Stimulated activated CD8-positive, alpha-beta memory T cell treated with anti-CD3 and anti-CD28 coated beads, Interleukin-2, amount 100 ng/mL, for 1 hour (primary cell): ENCODE measurements at places on chromosomes 6 and 20.

DNA sequence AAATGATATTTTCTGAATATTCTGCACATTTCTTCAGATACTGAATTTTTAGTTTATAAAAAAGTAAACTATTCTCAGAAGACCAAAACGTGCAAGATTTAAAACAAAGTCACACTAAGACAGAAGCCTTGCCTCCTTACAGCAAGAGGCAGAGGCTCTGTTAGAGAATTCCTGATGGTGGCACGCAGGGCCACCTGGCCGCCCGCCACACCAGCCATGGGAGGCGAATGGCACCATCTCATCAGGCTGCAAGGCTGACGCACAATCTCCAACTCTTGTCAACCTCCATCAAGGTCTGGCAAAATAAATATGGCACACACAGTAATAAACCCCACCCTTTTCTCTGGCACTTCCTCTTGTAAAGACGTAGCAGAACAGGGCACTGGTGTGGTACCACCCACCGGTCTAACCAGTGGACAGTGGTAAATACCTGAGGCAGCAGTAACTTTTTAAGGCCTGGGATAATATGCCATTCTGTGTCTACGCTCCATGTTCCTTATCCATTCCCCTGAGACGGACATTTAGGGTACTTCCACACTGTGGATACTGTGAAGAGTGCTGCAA is 111.4 kb downstream of the WDR27 start:
- DNase-seq: no peak

DNA sequence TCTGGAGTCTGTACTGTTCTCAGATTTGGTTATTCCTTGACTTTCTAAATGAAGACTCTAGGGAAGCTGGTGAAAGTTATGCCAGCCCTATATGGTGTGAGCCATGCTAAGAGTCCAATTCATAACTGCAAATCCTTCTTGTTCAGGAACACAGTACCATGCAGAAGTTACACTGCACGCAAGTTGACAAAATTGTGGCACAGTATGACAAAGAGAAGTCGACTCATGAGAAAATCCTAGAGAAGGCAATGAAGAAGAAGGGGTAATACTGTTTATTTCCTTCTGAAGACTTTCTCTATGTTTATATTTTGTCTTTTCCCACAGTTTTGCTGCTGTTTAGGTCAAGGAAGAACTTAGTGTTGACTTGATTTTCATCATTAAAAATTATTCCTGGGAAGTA is 61.2 kb upstream of the LAMP5 start:
- DNase-seq: no peak

GRCh38 chr6:14670806-14671205 is 553.2 kb downstream of the CD83 start:
- DNase-seq: no peak

DNA sequence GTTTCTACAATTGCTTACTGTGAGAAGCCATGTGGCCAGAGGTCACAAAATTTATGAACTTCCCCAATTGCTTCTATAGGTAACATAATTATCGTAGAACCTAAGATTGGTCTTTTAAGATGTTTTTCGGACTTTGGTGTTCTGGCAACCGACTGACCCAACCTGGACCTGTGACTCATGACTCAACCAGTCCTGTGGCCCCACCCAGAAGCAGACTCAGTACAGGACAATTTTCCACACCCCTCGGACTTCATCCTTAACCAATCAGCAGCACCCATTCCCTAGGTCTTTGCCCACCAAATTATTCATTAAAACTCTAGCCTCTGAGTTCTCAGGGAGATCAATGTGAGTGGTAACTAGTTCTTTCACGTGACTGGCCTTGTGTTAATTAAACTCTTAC is 26.4 kb upstream of the AKAP12 start:
- DNase-seq: no peak

- no peak for DNase-seq
Observed at GRCh38 chr6:22017766-22018165, 279.1 kb downstream of the PRL start.

DNA sequence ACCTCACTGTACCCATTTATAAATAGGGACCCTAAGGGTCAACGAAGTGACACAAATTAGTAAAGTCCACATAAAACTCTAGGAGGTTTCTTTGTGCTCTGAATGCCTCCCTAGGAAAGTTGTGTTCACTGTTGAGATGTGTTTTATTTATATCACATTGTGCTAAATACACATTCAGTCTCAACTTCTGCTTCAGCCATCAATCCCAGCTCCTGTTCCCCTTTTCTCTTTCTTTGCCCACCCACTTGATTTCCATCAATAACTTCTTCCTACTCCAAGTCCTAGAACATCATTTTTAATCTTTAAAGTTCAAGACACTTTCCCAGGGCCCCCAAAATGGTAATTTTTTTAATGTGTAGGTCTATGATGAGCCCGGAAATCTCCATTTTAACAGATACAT is 208.3 kb upstream of the RAB32 start:
- DNase-seq: no peak

DNA sequence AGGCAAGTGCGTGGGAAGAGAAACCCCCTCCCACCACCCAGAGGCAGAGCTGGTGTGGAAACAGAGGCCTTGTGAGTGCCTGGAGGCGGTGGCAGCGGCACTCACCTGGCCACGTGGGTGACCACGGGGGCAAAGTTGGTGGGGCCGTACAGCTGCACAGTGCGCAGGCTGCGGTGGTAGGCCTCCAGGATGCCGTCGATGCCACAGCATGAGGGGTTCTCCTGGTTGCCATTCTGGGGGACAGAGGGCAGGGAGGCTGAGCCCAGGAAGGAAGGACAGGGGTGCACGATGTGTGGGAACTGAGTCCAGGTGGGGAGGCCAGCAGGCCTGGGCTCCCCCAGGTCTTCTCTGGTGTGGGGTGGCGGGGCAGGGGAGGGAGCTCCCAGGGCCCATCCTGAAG is 47.7 kb downstream of the RAB44 start:
- DNase-seq: no peak

DNA sequence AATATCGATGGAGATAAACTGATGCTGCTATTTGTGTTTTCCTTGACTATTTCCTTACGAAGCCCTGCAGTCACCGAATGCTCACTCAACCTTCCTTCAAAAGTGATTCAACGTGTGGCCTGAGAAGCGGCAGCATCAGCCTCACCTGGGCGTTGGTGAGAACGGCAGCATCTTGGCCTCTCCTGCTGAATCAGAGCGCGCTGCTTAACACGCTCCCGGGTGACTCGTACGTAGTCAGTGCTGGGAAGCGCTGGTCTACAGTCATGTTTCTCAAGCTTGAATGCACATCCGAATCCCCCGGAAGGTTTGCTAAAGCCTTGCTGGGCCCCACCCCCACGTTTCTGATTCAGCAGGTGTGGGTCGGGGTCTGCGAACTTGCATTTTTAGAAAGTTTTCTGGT is 214.1 kb upstream of the RREB1 start:
- DNase-seq: no peak

DNA sequence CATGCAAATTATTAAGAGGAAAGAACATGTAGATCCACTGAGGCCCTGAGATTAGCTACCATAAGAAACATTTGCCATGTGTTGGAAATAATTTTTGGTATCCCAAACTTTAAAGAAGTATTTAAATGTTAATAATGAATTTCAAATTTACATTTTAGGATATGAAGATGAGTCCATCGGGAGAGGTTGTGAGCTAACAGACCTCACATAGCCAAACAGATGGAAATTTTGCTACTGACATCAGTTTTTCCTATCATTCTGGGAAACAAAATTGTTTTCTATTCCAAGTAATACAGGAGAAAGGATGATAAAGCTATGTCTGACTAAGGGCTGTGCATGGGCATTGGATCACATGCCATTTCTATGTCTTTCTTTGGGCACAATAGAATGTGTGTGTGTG is 809.6 kb downstream of the TENT5A start:
- DNase-seq: no peak

DNA sequence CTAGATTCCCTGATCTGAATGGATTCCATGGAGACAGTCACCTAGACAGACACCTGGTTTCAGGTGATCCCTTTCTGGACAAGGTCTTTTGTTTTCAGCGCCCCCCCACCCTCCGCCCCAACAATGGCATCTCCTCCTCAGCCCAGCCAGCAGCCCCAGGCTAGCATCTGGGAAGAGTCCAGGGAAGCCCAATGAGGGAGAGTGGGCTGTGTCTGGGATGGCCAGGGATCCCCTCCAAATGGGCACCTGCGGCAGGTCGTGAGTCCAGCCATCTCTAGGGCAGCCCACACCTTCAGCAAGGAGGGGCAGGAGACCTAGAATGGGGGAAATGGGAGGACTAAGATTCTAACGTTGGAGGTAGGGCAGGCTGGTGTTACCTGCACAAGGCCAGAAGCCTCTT is 1.2 kb upstream of the SLC24A3 start:
- DNase-seq: no peak

DNA sequence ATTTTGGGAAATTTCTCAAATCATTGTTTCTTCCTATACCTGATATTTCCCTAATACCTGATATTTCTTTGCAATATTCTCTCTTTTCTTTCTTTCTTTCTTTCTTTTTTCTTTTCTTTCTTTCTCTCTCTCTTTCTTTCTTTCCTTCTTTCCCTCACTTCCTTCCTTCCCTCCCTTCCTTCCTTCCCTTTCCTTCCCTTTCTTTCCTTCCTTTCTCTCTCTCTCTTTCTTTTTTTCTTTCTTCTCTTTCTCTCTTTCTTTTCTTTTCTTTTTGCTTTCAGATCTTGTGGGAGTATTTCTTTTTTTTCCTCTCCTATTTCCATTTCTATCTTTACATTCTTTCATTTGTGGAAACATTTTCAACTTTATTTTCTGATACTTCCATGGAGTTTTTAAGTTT is 76.1 kb upstream of the ANKEF1 start:
- DNase-seq: no peak

- no peak for DNase-seq
Observed at GRCh38 chr20:62739581-62740285, 31.1 kb downstream of the NTSR1 start.

DNA sequence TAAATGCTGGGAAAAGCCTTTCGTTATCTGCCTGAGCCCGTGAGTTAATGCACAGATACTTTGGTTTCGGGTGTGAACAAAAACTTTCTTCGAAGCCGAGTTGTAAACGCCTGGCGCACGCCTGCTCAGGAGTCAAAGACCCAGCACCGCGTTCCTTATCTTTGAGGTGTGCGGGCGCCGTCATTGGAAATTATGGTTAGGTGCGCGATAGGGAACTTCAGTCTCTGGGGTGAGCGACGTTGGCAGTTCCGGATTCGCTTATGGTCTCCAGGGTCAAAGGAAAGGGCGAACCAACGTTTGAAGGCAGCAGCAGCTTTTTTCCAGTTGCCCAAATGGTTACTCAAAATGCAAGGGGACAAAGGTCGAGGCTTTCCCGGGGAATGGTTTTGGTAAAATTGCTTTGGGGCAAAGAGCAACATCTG is 853 bp downstream of the SLC22A3 start:
- no peak for DNase-seq

DNA sequence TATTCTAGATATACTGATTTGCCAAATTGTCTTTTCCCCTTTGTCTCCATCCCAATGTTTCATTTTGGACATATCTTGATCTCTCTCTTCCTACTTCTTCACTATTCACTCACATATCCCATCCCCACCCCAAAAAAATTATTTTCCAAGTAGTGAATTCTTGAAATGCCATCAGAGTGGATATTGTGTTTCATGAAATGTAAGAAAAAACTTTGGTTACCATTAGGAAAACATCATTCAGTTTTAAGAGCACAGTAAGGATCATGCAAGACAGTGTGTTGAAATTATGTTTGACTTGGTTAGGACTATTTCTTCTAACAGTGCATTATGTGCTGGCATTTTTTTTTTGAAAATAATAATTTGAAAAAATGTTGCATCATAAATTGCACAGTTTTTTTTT is 5.7 kb downstream of the RSPO3 start:
- no peak for DNase-seq
